ENCODE measurements at places on chromosomes 5 and 9.

GRCh38 chr9:31574006-31574765 lies 810.3 kb upstream of the ACO1 start:
- DNase-seq, result no peak

DNA sequence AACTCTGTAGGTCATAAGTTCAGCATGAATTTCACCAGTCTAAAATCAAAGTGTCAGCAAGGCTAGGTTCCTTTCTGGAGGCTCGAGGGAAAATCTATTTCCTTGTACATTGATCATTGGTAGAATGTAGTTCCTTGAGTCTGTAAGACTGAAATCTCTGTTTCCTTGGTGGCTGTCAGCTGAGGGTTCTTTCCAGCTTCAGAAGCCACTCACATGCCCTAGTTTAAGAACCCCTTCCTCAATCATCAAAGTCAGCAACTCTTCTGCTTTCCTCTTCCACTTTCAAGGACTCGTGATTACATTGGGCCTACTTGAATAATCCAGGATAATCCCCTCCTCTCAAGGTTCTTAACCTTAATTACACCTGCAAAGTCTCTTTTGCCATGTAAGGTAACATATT lies 4.9 kb upstream of the SCAMP1 start:
- no peak for DNase-seq

GRCh38 chr5:102622262-102622661 lies 123.5 kb upstream of the SLCO6A1 start:
- DNase-seq, result no peak

GRCh38 chr5:140143521-140144258 lies 18.0 kb downstream of the IGIP start:
- DNase-seq, result no peak

GRCh38 chr5:17992291-17992690 lies 358.0 kb downstream of the TAF11L14 start:
- no peak for DNase-seq

DNA sequence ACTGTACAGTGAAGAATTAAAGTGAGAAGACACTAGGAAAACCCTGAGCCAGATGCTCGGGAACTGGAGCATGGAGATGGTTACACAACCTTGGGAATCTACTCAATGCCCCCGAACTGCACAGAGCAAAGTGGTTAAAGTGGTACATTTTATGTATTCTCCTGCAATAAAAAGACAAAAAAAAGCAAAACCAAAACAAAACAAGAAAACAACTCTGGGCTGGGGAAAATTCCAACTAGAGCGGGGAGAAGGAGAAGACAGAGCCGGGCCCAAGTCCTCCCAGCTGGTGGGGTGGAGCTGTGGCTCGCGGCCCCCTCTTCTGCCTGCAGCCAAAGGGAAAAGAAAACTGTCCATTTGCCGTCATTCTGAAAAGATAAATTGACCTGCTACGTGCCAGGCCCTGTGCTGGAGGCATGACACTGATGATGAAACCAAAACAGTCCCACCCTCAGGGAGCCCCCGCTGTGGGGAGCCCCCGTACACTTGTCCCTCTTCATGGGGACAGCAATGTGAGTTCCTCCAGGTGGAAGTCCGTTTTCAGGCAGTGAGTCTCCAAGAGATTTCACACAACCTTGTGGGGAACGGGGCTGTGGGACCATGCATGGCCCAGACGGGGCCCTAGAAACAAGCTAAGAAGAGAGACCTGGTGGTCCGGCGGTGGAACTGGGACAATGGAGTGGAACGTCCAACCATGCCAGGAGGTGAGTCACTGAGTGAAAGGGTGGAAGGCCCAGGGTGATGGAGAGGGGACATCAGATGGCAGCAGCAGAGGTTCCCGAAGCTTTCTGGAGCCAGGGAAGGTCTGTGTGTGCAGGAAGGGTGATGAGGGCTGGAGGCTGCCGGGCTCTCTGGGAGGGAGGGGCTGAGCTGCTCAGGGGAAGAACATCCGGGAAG lies 114.8 kb upstream of the COL5A1 start:
- DNase-seq, result no peak

DNA sequence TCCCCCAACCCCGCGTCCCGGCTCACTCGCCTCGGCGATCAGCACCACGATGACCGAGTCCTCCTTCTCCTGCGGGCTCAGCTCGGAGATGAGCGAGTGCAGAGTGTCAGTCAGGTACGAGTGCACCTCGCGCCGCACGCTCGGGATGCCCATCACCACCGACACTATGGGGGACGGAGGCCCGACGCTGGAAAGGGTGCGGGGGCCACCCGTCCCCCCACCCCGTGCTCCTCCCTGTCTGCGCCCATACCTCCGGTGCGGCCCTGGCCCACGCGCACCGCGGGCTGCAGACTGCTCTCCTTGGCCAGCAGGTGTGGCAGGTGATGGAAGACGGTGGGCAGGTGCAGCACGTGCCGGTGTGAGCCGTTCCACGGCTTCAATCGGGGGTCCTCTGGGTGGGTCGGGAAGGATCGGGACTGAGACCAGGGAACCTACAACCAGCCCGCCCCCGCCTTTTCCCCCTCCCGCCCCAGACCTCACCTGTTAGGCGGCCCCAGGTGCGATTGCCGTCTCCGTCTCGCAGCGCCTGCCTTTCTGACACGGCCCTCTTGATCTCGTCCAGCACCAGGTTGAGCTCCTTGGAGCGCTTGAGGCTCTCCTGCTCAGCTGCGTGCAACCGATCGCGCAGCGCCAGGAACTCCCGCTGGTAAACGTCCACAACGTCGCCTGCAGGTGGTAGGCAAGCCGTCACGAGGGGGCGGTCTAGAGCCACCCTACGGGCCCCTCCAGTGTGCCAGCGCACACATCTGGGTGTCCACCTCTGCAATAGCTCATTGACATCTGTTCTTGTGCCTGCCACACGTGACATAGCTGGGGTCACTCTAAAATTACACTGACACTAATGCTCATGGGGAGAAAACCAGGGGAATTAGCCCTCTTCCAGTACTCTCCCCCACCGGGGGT lies 5.1 kb downstream of the MGAT4B start:
- DNase-seq, result peak; percentile 75

DNA sequence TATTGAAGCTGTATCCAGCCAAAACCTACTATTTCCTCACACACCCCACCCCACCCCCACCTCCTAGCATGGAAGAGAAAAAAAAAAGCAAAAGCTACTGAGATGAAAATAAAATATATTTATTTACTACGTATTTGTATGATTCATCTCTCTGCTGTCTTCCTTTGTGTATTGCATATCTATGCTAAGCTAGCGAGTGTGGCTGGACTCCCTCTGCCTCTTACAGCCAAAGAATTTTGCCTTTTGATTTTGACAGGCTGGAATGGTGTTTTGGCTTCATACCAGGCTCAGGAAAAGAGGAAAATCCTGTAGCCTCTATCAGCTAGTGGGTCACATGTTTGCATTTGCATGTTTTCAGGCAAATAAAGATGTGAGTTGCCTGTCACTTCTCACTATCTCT lies 2.2 kb downstream of the ABLIM3 start:
- DNase-seq, result no peak

- DNase-seq, result no peak
Observed at GRCh38 chr9:87425202-87425601, 72.5 kb upstream of the DAPK1 start.

- DNase-seq, result no peak
Observed at GRCh38 chr5:135824541-135825041, 9.9 kb upstream of the SLC25A48 start.

DNA sequence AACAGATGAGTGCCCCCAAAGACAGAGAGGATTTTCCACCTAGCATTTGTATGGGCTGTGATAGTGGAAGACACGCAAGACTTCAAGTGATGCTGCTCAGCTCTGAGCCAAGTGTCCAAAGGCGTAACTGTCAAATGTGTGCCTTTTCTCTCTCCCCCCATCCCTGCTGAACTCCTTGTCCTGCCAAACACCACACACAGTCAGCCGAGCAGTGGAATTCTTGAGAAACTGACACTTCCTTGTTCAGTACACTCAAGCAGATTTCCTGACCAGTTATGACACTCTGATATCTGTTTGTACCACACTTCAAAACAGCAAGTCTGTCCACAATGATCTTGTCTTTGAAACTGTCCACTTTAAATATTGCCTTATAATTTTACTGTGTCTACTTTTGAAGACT lies 166.4 kb downstream of the PIK3R1 start:
- no peak for DNase-seq

DNA sequence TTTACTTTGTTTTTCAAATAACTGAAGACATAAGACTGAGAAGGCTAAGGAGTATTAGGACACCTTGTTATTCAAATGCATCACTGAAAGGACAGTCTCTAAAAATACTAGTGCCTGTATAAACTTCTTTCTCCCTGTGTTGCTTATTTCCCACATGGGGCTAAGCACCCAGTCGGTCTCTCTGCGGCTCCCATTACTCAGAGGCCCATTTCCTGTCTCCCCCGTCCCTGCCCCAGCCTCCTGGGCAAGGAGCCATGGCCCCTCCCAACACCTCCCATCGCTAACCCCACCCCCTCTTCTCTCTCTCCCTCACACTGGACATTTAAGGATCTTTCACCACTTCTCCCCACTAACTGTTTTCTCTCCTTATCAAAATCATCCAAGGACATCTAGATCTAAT lies 81.9 kb downstream of the EBF1 start:
- no peak for DNase-seq

DNA sequence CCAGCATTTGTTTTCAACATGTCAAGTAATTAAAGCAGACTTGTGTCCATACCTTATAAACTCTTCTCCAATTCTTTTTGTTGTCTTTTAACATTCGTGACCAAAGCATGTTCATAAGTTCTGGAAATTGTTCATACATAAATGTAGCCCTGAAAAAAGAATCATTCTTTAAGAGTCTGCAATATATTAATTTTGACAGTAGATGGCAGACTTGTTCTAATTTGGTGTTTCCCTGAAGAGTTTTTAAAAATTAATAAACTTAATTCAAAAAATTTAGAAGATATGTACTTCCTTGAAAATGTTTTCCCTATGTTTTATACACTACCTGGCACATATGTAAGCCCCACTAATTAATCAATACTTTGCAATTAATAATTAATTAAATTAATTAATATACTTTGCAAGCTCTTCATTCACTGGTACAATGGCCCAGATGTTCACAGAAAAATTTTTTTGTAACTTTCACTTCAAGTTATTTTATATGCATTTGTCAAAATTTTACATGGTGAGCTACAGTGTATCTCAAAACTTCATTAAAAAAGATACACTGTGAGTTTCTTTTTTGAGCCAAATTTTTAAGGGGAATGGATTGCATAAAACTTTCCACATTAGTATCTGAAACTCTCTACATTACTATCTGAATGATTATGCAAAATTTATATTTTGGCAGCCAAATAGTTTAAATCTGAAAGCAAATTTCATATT lies 42.1 kb downstream of the CLINT1 start:
- DNase-seq, result no peak

DNA sequence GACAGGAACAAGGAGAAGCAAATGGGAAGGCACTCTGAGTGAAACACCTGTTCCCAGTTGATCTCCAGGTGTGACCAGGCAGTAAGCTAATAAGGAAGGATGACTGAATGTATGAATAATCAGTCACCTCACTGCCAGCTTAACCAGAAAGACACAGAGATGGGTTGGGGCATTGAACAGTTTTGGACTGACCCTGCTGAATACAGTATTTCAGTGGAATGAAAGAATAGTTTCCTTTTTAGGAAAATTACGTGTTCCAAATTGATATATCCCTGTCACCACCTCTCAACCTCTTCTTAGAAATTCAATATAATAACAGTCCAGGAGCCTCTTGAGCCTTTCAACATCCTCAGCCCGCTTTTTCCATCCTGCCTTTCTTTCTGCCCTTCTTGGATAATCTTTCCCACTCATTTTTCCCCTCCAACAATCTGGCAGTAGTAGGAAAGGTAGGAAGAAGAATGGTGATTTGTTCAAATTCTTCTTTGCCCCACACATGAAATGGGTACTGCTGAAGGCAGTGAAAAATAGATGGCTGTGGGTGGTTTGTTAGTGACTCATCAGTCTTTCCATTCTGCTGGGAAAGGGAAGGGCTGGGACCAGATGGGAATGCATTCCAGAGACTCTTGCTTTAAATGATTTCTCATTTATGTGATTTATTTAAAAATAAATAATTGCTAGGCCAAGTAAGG lies 117.9 kb downstream of the ZSWIM6 start:
- DNase-seq, result no peak
